Hematopoietic multipotent progenitor cell treated with erythropoietin and hydrocortisone succinate and interleukin-3 and kit ligand, for 17 days (in vitro differentiated cells): ENCODE measurements at places on chromosomes 3 and 15.

DNA sequence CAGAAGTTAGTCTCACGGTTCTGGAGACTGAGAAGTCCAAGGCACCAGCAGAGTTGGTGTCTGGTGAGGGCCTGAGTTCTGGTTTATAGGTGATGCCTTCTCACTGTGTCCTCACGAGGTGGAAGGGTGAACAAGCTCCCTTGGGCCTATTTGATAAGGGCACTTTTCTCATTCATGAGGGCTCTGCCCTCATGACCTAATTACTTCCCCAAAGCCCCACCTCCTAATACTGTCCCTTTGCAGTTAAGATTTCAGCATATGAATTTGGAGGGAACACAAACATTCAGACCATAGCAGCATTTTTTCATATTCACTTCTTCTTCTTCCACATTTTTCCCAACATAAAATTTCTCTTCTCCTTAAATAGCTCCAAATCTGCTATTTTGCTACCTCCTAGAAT lies 41.5 kb downstream of the TMEM41A start:
- no peak for DNase-seq

- DNase-seq, result no peak
Measured at GRCh38 chr3:189158034-189158433, 13.7 kb upstream of the TPRG1 start.

DNA sequence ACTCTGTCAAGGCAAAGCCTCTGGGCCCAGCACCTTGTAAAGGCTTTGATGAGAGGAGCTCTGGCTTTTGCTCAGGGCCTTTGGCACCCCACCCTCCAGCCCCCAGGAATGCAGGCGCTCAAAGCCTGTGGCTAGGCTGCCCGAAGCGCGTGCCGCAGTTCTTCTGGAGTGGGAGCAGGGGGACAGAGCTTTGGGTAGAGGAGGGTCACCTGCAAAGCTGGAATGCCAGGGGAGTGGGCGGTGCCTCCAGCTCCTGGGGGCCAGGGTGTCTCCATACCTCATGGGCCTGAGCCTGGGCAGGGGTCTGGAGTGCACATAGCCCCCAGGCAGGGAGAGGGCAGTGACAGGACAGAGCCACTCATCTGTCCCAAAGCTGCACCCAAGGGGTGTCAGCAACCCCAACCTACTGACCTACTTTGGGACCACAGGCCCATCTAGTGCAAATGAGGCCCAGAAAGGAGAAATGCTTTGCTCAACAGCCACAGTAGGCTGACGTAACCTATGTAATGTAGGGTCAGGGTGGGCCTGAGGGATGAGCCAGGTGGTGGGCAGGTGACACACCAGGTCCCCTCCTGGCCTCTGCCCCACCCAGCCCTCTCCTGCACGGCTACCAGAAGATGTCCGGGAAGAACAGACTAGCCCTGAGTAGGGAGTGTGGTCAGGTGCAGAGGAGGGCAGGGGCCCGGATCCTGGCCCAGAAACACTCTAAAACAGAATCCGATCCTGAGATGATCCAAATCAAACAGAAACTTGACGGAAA lies 2.2 kb upstream of the CALML4 start:
- DNase-seq, result no peak

- no peak for DNase-seq
Measured at GRCh38 chr3:136644212-136644611, 108.0 kb downstream of the STAG1 start.

DNA sequence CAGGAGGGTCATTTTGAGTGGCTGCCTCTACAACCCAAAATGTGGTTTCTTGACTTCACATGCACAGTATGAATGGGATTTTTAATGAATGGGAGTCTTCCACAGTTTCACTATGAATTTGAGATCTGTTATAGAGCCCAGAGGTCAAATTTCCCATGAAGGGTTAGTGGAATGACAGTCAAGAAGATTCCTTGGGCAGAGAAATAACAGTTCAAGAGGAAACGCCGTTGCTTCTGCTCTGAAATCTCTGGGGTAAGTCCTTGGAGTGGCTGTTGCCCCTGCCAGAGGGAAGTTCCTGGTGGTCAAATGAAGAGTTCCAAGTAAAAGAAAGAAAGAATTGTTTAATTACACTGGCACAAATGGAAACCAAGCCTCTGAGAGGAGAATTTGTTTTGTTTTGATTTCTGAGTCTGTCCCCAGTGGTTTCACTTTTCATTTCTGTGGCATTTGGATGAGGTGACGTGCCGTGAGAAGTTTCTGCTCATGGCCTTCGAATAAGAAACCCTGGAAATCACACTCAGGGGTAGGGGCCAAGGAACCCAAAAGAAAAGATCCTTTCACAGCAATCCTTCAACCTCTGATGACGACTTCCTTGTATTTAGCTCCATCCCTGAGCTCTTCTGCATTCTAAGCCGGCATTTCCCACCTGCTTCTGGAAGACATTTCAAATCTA lies 77.5 kb upstream of the IL12A start:
- DNase-seq, result no peak

DNA sequence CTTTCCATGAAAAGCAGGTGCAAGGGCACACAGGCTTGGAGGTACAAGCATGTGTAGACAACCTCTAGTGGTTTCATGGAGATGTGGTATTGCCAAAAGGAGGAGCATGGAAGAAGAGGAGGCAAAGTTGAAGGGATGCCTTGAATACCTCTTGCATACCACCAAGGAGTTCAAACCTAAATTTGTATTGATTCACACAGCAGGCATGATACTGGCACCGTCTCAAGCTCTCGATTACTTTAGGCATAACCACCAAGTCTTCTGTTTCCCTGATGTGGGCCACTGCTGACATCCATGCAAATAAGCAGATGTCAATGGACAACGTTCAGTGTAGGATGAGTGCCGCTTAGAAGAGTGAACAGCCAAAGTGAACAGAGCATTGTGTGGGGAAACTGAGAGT lies 87.1 kb downstream of the SCN11A start:
- no peak for DNase-seq

- no peak for DNase-seq
Measured at GRCh38 chr3:81503026-81503425, 258.4 kb downstream of the GBE1 start.

DNA sequence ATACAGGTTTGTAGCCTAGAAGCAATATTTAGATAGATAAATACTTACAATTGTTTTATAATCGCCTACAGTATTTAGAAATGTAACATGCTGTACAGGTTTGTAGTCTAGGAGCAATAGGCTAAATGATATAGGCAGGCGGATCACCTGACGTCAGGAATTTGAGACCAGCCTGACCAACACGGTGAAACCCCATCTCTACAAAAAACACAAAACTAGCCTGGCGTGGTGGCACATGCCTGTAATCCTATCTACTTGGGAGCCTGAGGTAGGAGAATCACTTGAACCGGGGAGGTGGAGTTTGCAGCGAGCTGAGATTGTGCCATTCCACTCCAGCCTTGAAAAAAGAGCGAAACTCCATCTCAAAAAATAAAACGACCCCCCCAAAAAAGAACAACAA lies 375.2 kb upstream of the EPHA3 start:
- no peak for DNase-seq

DNA sequence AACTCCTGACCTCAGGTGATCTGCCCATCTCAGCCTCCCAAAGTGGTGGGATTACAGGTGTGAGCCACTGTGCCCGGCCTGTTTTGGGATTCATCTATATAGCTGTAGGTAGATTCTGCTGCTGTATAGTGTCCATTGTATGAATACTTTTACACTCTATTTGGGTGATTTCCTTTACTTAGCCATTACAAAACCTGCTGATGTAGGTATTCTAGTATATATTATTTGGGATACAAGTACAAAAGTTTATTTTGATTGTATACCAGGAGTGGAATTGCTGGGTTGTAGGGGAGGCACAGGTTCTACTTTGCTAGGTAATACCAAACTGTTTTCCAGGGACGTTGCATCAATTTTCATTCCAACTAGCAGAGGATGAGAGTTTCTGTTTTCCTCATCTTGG lies 9.5 kb upstream of the OXSR1 start:
- DNase-seq, result no peak

DNA sequence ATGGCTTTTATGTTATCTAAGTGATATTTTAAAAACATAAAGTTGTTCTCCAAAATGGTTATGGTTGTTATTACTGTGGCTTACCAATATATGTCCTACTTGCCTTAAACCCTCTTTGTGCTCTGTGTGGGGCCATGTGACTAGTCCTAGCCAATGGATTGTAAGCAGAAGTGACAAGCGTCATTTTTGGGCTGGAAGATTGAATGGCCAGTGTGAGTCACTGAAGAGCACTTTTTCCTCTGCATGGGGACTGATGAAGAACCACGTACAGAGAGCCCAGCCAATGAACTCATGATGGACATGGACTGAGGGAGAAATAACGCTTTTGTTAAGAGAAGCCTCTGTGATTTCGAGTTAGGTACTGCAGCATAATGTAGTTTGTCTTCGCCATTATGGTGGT lies 332.7 kb downstream of the EDEM1 start:
- DNase-seq, result no peak

- no peak for DNase-seq
Measured at GRCh38 chr3:138578141-138578540, 15.9 kb downstream of the CEP70 start.

GRCh38 chr15:83838763-83839162 lies 184.8 kb downstream of the ADAMTSL3 start:
- no peak for DNase-seq

DNA sequence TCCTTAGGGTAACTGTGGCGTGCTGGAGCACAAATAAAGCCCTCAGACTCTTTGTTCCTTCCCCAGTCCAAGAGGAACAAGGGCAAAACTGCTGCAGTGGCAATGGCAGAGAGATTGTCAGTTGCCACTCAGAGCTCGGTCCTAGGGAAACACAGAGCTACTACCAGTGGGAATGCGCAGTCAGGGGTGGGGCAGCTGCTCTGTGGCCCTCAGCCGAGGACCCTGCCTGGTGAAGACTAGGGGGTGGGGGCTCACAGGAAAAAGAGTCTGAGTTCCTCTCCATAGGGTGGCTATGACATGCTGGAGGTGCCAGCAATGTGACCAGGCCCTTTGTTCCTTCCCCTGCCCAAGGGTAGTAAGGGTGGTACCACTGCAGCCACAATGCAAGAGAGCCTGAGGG lies 43.8 kb downstream of the TMCO5A start:
- no peak for DNase-seq

GRCh38 chr3:73787620-73788019 lies 162.9 kb upstream of the PDZRN3 start:
- no peak for DNase-seq

- DNase-seq, result peak; percentile 52
Measured at GRCh38 chr15:82649226-82649999, 2.2 kb upstream of the CPEB1 start.

DNA sequence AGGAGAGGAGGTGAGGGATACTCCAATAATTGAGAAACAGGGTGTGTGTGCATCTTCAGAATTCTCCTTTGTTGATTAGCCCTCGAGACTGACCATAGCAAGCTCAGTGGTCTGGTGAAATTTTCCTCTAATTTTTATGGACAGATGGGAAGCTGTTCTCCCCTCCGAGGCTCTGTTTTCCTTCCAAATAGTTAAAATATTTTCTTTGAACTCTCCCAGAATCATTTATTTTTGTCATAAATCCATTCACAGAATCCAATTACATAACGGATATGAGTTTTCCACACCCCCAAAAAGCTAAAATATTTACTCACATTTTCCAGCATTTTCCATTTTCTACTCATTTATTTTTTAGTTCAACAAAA lies 36.5 kb downstream of the QTRT2 start:
- DNase-seq, result no peak

DNA sequence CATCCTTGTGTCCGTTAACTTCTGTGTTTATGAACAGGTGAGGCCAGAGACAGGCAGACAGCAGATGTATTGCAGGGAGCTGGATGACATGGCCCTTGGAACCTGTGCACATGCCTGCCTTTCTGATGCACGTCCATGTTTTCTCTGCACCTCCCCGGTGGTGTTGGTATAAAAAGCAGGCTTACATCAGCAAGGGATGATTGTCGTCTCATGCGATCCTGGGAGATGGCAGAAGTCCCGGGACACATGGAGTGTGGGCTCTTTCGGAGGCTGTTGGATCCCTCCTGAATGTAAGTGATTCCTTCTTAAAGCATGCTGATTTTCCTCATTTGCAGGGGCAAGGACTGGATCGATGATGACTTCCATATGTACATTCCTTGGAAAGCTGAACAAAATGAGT lies 134.8 kb downstream of the SNRPN start:
- DNase-seq, result no peak

- DNase-seq, result no peak
Measured at GRCh38 chr3:195071011-195071728, 199.8 kb downstream of the XXYLT1 start.

DNA sequence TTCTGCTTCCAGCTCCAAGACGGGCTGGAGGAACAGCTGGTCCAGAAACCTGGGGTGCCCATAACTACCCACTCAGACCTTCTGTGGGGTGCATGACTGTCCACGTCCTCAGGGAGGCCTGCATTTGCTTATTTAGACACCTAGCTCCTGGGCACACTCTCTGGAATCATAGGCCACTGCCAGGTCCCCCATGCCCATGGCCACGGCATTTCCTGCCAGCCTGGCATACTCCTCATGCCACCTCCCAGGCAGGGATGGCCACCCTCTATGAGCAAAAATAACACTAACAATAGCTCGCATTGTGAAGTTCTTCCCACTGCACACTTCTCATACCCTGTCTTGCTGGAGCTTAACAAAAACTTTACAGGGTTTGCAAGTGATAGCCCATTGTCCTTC lies 166.9 kb upstream of the TPM1 start:
- DNase-seq, result no peak

- DNase-seq, result peak; percentile 6
Measured at GRCh38 chr15:88467935-88468528, 524 bp downstream of the MRPS11 start.

GRCh38 chr3:135159681-135160247 lies 364.7 kb downstream of the EPHB1 start:
- no peak for DNase-seq

GRCh38 chr3:178479446-178479845 lies 56.8 kb upstream of the KCNMB2 start:
- DNase-seq, result no peak

DNA sequence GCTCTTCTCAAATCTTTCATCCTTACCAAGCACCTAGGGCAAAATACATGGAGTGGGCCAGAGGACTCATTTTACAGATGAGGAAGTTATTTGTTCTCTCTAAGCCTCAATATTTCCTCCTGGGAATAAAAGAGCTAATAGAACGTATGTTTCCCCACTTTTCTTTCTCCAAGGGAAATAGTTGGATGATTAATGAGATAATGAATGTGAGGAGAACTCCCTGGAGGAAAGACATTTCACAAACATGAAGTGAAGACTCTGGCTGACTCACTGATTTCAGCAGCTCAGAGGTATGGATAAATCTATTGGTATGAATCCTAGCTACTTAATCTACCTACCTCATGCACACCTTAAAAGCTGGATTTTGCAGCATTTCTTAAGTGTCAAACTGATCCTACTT lies 98.4 kb downstream of the ECT2 start:
- no peak for DNase-seq

GRCh38 chr15:66703540-66703941 lies 1.5 kb downstream of the SMAD6 start:
- no peak for DNase-seq

DNA sequence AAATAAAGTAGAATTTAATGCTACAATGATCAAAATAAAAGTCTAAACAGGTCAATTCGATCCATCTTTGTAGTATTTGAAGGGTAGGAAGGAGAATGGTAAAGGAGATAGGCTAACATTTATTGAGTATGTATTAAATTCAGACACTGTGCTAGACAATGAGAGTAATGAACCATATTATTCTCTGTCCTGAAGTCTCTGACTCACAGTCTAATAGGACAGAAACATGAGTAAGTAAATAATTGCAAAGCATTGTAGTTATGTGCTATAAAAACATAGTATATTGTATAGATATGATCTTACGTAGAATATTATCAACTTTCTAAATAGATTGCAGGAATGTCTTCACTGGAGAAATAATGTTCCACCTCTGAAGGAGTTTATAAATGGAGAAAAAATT lies 64.5 kb downstream of the MDFIC2 start:
- DNase-seq, result no peak
